ENCODE measurements at places on chromosomes 1 and 21.
A peak's percentile ranks its signal among the peaks of the same experiment; 100 is the strongest.

DNA sequence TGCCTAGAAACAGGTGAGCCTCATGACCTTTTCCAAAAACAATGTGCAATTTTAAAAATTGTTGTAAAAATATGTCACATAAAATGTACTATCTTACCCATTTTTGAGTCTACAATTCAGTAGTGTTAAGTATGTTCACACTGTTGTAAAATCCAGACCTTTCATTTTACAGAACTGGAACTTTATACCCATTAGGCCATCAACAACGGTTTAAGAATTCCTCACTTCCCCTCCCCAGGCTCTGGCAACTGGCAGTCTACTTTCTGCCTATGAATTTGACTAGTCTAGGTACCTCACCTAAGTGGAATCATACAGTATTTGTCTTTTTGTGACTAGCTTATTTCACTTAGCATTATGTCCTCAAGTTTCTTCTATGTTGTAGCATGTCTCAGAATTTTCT, 8.6 kb downstream of the CTSE start:
- DNase-seq, result no peak

GRCh38 chr1:184641894-184642293, 112.8 kb downstream of the EDEM3 start:
- DNase-seq, result no peak

DNA sequence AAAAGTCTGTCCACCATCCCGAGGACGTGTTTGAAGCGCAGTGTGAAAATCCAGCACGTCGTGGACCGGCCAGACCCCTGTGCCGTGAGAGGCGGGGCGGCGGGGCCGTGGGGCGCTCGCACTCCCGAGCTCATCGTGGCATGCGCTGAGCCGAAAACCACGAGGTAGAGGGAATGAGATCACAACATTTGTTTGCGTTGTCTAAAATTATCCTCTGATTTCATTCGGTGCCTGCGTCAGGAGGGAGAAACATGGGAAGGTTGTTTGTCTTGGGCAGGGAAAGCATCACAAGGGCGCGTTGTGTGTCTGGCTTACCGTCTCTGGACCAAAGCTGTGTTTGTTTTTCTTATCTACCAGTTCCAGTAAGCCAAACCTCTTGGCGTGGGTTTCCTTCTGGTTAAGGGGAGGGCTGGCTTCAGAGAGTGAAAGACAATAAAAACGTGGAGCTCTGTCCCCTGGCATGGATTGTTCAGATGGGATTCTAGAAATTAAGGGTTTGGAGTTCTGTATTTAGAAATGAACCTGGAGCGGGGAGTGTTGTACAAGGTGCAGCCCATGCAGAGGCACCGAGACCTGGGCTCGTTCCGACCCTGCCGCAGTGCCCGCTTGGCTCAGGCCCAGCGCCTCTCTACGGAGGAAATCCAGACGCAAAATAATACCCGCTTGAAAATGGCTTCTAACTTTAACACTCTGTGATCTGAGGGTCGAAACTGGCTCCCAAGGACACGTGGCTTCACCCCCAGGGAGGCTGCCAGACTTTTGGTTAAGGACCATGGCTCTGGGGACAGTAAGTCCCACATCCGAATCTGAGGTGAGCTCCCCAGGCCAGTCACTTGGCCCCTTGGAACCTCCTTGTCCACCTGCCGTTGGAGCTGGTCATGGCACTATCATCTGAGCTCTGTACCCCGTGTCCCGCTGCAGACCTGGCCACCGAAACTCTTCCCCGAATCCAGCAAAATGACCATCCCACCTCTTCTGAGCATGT, 68.7 kb upstream of the FAM3B start:
- DNase-seq, result no peak

GRCh38 chr1:236035681-236036101, 29.2 kb downstream of the NID1 start:
- DNase-seq, result no peak

- no peak for DNase-seq
These were observed 61.2 kb downstream of the ST6GALNAC5 start for GRCh38 chr1:76928522-76928921.

DNA sequence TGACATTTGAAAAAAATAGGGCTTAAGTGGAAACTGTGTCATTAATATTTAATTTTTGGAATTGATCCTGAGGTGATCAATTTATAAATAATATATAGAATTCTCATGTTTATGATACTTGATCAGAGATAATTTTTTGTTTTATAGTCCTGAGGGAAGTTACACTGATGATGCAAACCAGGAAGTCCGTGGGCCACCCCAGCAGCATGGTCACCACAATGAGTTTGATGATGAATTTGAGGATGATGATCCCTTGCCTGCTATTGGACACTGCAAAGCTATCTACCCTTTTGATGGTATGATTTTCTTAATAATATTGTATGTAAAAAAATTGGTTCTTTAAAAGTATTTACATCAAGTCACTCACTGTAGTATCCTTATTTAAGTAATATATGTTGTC, 101.2 kb downstream of the FNBP1L start:
- no peak for DNase-seq

DNA sequence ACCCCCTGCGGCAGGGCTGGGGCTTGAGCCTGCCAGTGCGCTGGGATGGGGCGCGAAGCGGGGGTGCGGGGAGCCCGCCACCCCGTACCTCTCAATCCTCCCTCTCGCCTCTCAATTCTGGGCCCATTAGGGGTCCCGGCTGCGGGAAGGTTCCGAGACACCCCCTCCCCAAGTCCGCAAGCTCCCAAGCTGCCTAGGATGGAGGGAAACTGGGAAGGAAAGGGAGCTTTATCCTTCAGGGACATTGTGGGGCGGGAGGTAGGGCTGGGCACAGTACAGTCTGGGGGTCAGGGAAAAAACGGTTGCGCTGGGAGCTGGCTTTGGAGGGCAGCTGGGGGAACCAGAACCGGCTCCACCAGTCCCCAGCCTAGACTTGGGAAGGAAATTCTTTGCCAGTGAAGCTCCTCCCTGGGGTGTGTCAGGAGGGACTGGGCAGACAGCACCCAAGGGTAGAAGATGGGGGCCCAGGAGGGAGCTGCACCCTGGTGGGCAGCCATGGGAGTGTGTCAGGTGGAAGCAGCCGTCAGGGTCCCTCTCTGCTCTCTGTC, 904 bp downstream of the GJB3 start:
- no peak for DNase-seq

GRCh38 chr1:59020151-59020997, 236.5 kb upstream of the JUN start:
- DNase-seq, result no peak

GRCh38 chr1:226626577-226626956, 78.0 kb downstream of the STUM start:
- DNase-seq, result peak; percentile 77

GRCh38 chr21:23452384-23453083, 2154.7 kb downstream of the MRPL39 start:
- DNase-seq, result peak; percentile 33

GRCh38 chr1:36511804-36512798, 29.4 kb upstream of the CSF3R start:
- DNase-seq, result no peak

GRCh38 chr1:24827379-24828135, 82.3 kb downstream of the CLIC4 start:
- DNase-seq, result no peak

DNA sequence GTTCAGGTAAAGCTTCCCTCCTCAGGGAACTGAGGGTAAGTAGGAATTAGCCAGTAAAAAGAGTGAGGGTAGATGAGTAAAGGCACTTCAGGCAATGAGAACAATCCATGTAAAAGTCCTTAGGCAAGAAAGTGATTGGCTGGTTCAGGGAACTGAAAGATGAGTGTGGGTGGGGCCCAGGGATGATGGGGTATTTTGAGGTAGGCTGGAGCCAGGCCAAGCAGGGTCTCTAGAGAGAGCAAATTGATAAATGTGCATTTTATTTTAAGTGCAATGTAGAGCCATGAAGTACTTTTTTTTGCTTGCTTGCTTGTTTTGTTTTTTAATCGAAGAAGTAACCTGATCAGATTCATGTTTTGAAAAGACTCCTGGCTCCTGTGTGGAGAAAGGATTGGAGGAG, 26.5 kb downstream of the OSBPL9 start:
- DNase-seq, result no peak

DNA sequence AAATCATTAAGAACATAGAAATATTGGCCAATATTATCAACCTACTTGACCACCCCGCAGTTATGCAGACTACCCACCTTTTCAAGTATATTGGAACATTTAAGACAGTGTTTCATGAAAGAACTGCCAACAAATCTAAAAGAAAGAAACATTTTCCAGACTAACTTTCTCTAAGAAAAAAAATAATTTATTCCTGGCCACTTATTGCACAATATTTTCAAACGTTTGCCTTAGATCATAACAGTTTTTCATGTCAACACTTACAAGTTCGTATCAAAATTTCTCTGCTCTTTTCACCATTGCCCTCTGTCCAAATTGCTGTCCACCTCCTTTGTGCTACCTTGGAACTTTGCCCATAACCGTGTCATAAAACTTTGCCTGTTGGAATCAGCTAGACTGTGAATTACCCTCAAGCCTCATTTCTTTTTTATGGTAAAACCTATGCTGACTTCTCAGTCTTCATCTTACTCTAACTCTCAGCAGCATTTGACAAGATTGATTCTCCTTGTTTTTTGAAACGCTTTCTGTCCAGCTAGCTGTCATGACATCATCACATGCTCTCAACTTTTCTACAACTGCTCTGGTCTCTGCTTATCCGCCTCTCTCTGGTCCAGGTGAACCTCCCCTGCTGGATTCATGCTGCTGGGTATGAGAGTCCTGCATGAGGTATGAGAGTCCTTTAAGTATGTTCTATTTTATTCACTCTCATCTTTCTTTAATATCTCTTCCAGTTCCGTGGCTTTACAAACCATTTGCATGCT, 92.8 kb upstream of the CHRM3 start:
- no peak for DNase-seq

- no peak for DNase-seq
These were observed 54.6 kb upstream of the IPO9 start for GRCh38 chr1:201774224-201774982.

DNA sequence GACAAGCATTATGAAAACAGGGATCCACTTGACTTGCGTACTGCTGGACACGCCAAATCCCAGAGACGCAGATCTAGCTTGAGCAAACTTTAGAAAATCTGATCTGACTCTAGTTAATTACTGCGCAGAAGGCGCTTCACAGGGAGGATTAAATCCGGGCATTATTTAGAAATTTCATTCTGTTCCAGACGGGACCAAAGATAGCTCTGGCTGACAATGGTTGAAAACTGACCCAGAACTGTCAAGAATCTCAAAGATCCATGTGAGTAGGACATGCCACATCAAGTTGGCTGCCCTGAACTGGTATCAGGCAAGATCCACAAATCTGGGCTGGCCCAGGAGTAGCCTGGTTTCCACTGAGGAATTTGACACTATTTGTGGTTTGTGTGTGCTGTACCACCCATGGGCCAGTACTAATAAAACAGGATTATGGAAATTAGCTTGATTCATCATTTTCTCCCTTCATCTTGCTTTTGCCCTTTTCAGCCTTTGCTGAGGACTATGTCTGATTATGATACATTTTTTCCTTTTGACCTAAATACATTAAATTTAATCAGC, 171.0 kb downstream of the VAV3 start:
- no peak for DNase-seq
